Fibroblast of skin of left quadriceps (primary cell): ENCODE measurements at places on chromosomes 2 and 18.

- no peak for DNase-seq
These were observed 3.5 kb upstream of the EMILIN1 start for GRCh38 chr2:27074738-27075565.

GRCh38 chr2:108912629-108912902, 76.5 kb downstream of the EDAR start:
- no peak for DNase-seq

DNA sequence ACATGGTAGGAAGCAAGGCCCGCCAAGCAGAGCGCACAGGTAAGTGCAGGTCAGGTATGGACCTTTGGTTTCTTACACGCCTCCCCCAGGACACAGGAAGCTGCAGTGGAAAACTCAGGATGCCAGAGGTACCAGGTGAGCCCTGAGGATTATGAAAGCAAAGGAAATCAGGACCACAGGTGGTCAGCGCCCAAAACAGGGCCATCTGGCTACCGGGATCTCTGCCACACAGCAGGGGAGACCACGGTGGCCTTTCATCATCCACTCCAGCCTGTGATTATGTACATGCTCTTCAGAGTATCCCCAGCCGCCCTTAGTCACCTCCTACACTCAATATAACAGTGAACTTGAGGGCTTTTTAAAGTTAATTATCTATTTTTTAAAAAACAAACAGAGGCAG, 125.5 kb upstream of the EPC2 start:
- no peak for DNase-seq

DNA sequence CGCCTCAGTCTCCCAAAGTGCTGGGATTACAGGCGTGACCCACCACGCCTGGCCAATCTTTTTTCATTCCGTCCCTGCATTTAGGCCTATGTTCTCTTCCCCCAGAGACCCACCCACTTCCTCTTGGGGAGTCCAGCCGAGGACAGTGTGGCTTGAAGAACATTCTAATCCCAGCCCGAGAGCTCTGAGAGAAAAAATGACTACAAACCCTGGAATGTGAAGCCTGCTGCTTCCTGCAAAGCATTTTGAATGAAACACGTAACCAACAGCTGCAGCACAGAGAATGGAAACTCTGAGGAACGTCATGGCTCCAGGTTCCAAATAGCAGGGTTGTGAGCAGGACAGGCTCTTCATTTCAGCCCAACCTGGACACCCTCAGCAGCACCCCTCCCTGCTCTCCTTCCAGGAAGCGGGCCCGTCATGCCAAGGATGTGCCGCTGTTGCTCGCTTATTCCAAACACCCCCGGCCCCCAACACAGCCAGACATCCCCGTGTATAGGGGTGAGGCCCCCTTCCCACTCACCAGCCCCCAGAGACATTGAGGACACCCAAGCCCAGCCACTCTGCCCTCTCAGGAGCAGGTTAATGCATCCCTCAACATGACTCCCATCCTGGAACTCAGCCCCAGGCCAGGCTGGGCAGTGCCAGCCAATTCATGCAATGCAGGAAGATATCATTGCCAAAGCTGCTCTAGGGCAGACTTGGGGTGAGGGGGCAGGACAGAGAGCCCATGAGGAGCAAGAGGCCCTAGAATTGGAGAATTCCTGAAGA, 139.8 kb downstream of the ZFP36L2 start:
- peak; percentile 99 for DNase-seq

DNA sequence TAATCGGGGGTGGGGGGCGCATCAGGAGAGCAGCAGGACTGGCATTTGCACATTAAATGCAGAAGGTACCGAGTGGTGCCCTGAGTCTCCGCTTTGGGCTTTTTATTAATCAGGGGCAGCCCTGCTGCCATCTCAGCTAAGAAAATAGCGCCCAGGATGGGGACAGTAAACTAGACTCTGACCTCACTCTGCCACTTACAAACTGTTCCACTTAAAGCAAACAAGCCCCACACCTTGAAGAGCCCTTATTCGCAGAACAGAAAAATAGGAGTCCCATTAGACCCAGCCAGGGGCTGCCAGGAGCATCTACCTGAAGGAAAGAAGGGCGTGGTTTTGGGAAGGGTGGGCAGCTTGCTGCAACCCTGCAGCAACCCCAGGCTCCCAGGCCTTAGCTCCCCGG, 165.3 kb downstream of the TNS1 start:
- DNase-seq = no peak

DNA sequence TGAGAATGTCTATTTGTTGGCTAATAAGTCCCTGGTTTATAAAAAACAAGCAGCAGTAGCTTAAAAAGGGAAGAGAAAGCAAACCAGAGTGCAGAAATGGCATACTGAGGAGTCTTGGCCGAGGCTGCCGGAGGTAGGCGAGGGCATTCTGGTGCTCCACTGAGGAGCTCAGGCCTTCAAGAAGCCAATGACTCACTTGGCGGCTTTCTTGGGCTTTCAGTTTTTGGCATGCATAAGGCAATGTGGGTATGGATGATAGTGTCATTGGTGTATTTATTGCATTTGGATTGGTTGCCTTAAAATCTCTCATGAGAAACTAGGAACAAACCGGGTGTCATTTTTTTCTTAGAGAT, 119.6 kb upstream of the ARL5A start:
- DNase-seq = no peak

GRCh38 chr2:30268296-30268871, 37.0 kb downstream of the LBH start:
- no peak for DNase-seq

DNA sequence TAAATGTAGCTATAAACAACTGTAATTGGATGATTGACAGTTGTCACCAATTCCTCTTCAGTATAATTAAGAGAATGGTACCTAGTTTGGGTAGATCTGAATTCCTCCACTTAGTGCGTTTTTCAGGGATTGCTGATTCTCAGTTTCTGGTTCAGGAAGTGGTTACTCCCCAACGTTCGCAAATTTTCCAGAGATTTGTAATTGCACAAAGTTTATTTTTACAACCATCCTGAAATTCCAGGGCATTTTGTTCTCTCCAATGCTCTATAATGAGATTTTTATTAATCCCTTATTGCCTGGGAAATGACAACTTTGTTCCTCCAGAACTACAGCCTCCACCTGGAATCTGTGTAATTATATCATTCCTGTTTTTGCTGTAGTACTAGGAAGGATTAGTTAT, 710.6 kb upstream of the ZEB2 start:
- no peak for DNase-seq

- no peak for DNase-seq
These were observed 67.0 kb downstream of the TTC21B start for GRCh38 chr2:165886487-165887146.

DNA sequence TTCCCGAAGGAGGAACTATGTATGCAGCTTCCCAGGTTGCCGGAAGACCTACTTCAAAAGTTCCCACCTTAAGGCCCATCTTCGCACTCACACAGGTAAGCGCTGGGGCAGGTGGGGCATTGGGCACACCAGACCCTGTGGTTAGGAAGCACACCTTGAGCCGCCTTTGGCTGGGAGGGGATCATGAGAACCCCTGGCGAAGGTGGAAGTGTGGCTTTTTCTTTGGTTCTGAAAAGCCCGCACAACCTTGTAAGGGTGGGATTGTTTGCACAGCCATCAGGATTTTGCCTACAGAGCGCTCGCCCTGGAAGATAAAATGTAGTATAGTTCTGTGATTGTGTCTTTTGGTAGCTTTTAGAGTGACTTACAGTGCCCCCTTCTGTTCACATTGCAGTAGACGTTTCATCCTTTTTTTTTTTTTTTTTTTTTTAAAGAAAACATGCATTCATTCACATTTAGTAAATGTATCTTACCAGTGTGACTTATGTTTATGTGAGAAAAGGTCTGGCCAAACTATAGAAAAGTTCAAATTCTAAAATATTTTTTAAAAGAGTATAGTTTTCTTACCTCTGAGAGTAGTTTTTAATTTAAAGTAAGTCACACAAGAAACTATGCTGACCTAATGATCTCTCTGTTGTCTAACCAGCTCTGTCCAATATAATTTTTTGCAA, 5.3 kb downstream of the KLF11 start:
- DNase-seq = no peak

DNA sequence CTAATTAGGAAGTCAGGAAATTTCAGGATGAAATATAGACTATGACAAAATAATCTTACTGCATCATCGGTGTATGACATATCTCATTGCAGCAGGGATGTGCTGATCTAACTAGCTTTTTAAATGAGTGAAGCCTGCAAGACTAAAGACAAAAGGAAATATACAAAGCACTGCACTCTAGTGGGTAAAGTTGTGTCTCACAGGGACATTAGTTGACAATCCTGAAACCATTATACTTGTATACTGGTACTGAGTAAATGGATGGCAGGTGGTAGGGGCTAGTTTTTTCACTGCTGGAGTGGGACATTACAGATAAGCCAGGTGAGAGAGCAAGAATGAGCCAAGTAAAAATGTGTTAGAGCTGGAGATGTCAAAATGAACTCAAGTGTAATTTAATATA, 317.5 kb upstream of the RAB6C start:
- no peak for DNase-seq

DNA sequence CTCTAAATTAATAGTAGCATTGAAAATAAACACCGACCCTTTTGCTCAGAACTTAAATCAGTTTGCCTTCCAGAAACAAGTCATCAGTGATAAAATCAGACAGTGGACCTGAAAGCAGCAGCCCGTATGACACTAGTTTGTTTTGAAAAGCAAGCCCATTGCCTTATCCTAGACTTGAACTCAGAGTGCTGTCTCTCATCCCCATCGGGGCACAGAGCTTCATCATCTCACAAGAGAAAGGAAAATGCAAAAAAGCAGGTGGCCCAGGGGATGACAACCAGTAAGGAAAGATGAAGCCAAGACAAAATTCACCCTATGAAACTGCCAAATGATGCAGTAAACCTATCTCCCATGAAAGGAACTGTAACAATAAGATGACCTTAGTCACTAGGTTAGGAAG, 71.2 kb downstream of the CERKL start:
- no peak for DNase-seq
